ENCODE measurements at places on chromosomes 11 and 22.
A peak's percentile ranks its signal among the peaks of the same experiment; 100 is the strongest.

DNA sequence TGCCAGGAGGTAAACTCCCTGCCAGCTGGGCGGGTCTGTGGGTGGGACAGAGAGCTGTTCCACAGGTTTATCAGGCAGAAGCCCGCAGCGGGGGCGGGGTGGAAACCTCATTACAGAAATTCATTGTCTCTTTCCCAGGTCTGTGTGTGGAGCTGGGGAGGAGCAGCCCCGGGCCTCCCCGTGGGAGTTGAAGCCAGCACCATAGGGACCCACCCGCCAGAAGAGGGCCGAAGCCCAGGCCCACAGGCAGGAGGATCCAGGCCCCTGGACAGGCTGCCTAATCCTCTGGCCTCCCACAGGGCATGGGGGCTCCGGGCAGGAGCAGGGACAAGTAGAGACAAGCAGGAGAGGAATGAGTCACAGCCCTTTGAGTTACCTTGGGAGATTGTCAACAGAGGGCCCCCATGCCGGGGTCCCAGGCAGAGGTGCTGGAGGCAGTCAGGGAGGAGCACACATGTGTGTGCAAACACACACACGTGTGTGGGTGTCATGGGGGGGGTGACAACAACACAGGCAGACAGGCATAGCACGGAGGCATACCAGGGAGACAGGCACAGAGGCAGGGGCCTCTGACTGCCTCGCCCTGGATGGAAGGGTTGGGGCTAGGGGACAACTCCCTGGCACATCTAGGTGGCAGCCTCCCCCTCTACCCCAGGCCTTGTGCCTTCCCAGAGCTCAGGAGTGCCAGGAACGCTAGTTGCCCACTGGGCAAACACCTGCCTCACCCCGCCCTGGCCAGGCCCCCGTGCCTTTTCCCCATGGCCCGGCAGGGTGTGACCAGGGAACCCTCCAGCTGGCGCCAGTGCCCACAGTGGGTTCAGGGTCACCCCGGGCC is 1.4 kb downstream of the CDC42BPG start:
- DNase-seq = no peak

DNA sequence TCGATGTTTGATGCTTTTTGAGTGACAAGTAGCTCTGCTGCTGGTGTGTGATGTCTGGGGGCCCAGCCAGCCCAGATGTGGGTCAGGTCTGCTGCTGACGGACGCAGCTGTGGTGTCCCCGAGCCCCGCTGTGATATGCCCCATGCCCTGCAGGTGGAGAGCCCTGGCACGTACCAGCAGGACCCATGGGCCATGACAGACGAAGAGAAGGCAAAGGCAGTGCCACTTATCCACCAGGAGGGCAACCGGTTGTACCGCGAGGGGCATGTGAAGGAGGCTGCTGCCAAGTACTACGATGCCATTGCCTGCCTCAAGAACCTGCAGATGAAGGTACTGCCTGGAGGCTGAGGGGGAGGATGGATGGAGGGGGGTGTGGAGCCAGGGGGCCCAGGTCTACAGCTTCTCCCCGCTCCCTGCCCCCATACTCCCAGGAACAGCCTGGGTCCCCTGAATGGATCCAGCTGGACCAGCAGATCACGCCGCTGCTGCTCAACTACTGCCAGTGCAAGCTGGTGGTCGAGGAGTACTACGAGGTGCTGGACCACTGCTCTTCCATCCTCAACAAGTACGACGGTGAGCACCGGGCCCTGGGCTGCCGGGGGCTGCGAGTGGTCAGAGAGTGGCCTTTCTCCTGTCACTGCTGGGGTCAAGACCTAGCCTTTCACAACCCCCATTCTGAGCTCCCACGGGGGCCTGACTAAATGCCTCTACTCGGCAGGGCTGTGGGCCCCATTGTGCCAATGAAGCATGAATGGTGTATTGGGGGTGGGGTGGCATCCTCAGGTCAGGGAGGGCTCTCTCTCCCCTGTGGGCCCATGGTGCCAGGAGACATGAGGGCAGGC is 7.3 kb downstream of the AIP start:
- DNase-seq = no peak

GRCh38 chr22:21623648-21623970 is 6.2 kb downstream of the YDJC start:
- no peak for DNase-seq

- no peak for DNase-seq
Observed at GRCh38 chr22:29838599-29838956, 504 bp upstream of the ASCC2 start.

- peak; percentile 48 for DNase-seq
Observed at GRCh38 chr22:20567371-20567847, 60.0 kb downstream of the MED15 start.

DNA sequence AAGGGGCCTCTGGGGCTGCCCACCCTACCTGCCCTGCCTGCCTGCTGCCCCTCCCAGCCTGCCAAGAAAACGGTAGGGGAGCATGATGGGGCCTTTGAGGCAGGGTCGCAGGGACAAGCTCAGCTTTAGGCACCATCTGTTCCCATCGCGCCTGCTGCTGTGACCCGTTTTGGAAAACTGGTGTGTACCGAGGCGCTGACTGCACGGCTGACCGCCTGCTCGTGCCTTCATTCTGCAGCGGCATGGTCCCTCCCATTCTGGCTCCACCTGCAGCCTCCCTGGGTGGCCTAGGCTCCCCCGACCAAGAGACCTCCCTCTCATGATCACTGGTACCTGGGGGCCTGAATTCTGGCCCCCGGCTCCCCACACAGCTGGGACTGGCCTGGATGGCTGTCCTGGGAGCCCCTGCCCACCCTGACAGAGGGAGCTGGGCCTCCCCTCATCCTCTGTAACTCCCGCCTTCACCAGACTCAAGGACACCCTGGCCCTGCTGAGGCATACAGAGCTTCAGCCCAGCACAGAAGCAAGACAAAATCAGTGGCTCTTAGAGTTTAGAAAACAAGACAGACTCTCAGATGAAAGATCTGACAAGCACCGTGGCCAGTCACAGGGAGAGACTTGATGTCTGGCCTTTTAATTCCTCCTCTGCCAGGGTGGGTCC is 6.5 kb upstream of the MYRF start:
- no peak for DNase-seq

DNA sequence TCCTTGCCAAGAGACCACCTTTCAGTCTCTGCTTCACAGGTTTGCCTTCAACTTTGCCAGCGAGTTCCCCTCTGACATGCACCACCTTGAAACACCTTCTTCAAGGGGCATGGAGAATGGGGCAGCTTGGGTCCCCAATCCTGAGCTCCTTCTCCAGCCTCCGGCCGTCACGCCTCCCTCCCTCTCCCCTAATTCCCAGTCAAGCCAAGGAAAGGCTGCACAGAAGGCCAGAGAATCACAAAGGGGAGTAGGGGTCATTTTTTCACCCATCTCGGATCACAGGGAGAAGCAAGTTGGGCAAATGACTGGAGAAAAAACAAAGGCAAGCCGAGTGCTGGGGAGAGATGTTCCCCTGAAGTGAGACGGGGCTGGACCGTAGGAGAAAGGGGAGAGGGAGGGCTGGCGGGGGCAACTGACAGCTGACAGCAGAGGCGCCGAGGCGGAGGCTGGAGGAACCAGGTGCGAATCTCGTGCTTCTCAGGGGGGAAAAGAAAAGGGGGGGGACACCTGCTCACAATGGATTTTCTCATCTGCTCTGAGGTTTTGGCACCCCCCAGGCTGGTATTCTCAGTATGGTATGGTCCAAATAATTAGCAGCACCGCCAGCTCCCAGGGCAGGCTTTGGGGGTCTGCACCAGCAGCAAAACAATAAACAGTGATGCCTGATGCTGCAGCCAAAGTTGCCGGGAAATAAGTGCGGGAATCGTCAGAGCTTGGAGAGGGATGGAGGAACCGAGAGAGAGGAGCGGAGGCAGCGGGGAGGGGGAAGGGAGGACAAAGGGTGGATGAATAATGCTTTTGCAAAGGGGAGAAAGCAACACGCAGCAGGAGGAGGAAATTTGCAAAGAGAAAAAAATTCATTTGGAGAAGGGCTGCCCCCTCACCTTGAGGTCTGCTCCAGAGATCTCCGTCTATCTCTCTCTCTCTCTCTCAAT is 644 bp downstream of the YPEL4 start:
- peak; percentile 42 for DNase-seq

GRCh38 chr11:70398834-70399680 is 728 bp downstream of the CTTN start:
- DNase-seq = no peak

DNA sequence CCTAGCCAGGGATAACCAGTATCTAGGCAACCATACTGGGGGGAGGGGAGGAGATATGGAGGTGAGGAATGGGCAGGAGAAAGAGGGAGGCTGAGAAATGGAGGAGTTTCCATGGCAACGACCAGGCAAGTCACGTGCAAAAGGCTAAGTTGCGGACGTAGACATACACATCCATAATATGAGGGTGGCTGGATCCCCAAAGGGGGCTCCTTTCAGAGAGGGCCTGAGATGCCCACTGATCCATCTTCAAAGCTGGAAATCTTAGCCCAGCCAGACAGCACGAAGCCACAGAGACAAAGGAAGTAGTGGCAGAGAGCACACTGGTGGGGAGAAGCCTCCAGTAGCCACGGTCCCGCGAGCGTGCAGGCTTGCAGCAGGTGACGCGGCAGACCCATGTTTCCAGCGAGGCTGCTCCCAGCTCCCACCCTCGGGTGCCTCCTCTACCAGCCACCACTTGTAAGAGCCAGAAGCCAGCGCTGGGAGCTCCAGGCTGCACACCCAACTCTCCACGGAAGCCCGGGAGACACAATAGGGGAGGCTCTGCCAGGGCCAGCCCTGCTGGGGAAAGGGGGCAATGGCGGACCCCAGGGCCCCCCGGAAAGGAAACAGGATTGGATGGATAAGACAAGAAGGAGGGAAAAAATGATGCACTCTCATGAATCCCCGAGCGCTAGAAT is 938 bp downstream of the FXYD6 start:
- DNase-seq = peak; percentile 29

DNA sequence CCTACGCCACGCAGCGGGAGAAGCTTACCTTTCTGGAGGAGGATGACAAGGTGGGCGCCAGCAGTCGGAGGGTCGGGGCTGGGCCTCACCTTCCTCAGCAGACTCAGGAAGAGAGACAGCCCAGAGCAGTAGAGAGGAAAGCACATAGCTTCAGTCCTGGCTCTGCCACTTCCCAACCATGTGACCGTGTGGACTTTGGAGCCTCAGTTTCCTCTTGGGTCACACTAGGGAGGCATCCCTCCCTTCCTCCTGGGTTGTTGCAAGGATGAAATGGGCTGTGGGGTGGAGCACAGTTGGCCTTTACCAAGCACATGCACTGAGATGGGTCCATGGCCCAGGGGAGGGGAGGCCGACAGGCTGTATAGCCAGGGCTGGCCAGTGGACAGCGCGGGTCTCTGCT is 12.9 kb downstream of the DPP3 start:
- DNase-seq = no peak

DNA sequence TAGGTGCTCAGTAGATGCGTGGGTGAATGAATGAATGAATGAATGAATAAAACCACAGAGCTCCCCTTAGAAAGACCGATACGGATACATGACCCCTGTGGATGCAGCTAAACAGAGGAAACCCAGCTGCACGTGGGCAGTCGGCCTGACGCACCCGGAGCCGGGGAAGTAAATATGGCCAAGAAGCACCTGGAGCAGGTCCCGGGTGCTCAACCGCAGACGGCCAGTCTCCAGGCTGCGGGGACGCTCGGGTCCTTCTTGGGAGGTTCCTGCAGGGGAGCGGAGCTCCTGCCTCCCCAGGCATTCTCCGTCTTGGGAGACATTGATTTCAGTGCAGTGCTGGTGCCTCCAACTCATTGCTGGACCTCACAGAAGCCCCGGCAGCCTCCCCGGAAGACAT is 11.7 kb upstream of the TPCN2 start:
- DNase-seq = no peak

DNA sequence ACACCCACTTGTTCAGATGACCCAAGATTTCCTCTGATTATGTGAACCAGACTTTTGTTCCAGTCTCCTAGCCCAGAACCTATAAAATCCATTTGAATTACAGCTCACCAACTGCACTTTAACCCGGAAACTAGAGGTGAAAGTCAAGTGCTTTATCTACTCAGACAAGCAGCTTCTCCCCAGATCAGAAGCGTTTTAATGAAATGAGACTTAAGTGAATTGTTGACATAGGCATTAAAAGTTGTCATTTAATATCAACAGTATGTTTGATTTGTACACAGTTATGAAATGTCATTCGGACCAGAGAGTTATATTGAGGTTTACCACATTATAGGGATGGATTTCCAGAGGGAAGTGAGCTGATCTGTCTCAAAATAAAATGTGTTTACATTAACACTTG is 52.0 kb downstream of the CADM1 start:
- DNase-seq = peak; percentile 8

DNA sequence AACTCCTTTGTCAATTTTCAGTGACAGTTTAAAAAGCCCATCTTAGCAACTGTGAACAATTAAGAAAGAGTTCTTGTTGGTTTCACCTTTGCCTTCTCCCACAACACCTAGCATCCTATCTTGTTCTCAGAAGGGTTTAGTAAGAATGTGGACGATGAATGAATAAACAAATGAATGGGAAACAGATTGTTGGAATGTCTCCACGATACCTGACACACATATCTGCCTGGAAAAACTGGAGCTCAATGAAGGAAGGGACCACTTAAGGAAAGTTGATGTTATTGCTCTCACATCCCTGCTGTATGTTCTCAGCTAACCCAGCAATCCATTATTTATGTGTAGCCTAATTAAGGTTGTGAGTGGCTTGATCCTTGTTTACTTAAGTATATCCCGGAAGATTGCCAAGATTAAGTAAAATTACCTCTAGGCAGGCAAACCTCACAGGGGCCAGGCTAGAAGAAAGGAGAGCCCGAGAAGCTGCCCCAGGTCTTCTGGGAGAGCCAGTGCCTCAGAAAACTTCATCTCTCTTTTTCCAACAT is 286.4 kb downstream of the NXPE2 start:
- DNase-seq = no peak

DNA sequence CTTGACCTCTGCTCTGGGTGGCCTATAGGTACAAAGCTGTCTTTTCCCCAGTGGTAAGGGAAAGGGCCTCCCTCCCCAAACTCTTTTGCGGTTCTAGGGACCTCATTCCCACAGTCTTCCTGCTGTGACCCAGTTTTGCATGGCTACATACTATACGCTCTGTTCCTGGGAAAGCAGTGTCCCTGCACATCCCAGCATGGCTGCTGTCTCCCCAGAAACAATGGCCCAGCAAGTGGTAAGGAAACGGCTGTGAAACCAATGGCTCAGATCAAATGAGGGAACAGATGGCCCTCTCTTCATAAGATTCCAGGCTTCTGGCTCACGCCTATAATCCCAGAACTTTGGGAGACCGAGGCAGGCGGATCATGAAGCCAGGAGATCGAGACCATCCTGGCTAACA is 41.1 kb downstream of the RPL27A start:
- no peak for DNase-seq
